ENCODE measurements at places on chromosomes 6 and 20.
A peak's percentile ranks its signal among the peaks of the same experiment; 100 is the strongest.

DNA sequence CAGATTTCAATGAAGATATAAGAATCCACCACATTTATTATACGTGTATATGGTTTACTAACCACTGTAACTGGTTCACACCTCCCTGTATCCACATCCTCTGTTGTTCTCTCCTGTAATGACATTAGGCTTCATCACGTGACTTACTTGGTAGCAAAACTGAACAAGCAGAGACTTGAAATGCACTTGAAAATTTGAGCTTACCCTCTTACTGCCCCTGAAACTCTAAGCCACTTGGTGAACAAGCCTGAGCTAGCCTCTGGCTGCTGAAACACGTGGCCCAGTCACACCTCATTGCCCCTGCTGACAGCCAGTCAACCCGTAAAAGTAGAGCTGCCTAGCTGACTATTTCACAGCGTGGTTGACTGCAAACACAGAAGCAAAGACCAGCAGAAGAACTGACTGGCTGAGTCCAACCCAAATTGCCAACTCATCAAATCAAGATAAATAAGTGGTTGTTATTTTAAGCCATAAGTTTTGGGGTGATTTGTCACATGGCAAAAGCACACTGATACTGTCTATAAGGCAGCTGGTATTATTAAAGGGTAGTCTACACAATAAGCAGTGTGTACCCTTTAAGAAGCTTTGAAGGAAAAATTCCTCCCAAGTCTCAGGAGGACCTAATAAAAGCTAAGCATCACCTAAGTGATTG is 109.0 kb downstream of the RALGAPA2 start:
- no peak for DNase-seq

DNA sequence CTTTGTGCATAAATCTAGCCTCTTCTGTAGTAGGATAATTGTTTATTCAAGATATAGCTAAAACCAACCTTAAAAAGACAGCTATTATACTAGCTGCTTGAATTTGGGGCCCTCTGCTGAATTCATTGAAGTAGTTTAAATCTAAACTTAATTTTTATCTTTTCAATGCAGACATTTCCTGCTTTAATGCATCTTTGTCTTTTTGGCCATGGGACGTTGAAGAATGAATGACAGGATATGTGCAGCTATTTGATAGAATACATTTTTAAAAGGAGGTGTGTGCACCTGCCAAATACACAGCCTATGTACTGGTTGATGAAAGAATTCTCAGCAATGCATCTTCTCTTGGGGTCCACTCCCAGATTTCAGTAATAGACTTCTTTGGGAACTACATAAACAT is 524.9 kb downstream of the PHF3 start:
- DNase-seq = no peak

- DNase-seq = no peak
Observed at GRCh38 chr20:11651138-11651537, 266.6 kb upstream of the BTBD3 start.

GRCh38 chr6:65149841-65150240 is 557.2 kb downstream of the EYS start:
- DNase-seq = no peak

DNA sequence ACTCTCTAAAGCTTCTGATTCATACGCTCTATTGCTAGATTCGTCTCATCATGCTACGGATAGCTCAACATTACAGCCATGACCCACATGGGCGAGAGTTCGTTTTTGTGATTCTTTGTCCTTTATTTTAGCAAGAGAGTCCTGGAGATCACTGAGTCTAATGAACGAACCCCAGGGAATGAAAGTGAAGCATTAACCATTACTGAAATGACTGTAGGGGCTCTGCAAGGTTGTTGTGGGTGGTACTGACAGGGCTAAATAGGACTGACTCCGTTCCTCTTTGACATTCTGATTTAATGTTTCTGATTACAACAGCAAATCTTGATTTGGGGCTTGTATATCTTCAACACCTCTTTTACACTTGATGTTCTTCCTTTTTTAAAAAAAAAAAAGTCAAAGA is 13.7 kb upstream of the RTF2 start:
- no peak for DNase-seq

DNA sequence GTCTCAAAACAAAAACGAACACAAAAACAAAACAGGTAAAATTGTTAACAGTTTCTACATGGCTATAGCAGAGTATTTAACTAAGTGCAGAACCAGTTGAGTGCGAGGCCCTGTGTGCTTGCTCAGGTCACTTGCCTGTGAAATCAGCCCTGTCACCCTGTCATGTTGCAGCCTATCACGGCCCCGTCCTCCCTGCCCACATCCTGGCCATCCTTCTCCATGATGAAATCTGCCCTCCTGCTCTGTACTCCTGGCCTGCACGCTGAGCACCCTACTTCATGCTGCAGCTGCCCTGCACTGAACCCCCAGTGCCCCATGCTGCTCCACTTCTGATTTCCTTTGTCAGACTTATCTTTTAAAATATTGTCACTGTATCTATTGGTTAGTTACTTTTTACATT is 62.4 kb downstream of the DTD1 start:
- no peak for DNase-seq

DNA sequence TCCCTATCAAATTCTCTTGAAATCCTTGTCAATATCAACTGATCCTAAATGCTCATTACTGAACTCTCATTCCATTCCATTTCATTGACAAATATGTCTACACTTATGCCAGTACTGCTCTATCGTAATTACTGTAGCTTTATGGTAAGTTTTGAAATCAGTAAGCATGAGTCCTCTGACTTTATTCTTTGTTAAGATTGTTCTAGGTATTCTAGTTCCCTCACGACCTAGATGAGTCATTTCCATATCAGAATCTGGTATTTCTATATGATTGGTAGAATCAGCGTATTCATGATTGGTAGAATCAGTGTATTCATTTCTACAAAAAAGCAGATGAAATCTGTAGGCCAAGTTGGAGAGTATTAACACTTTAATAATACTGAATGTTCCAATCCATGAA is 318.6 kb upstream of the RUNX2 start:
- no peak for DNase-seq

DNA sequence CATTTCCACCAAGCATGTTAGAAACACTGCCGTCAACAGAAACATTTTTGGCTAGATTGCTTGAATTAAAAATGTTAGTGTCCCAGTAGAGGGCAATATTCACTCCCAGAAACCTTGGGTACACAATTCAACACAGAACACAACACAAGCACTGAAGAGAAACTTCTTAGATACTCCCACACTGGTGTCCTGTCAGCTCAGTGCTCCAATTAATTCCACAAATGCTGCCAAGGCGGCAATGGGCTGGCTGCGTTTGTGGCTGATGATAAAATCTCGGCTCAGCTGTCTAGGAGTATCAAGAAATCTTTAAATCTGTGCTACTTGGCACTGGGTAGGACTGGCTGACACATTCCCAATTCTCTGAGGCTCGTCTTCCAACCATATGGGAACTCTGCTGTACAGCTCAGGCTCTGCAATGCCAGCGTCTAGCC is 39.3 kb downstream of the BEND3 start:
- no peak for DNase-seq

DNA sequence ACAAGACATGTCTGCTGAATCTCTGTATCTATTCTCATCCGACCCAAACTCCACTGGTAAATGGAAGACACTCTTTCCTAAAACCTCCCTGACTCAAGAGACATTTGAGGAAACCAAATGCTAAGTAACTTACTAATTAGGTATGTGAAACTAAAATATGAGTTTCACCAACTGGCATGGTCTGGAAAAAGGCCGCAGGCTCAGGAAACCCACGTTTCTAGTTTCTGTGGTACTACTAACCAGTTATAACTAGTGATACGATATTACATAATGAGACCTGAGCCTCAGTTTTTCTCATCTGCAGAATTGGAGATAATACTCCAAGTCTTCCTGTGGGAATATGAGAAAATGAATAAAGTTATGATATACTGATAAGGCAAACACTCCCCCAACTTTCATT is 39.9 kb downstream of the ZNF391 start:
- no peak for DNase-seq

- no peak for DNase-seq
Observed at GRCh38 chr6:142324111-142324510, 22.3 kb downstream of the ADGRG6 start.

DNA sequence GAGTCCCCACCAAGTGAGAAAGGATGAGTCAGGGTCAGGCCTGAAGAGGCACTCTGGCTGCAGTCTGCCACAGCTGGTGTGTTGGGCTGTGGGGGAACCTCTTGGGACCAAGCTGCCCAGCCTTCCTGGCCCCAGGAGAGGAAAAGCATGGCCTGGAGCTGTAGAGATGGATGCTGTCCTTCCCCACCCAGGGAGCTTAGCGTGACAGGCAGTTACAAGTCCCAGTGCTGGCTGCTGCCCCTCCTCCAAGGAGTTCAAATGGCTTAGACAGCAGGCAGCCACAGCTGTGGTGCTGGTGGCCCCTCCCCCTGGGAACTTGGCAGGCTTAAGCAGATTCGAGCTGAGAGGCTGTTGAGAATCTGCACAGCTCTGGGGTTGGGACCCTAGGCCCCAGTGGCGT is 253.2 kb downstream of the PLCB1 start:
- no peak for DNase-seq

GRCh38 chr20:7926767-7927166 is 13.5 kb downstream of the HAO1 start:
- peak; percentile 10 for DNase-seq
